ENCODE measurements at places on chromosomes 4 and X. TPM values are rescaled to one million over a fixed set of nuclear protein-coding genes. Genes with fewer than 3 reads are reported as not detected.
A peak's percentile ranks its signal among the peaks of the same experiment; 100 is the strongest.

AMOT gene
- 12.5 TPM for polyA plus RNA-seq

MAP3K15 gene
- polyA plus RNA-seq, result 2.8 TPM

- H3K4me3 ChIP-seq, result no peak overlapping the region
- H3K27ac ChIP-seq, result no peak overlapping the region
- no peaks in the 10 kb centered on the region for H3K27me3 ChIP-seq
These were observed 220.3 kb downstream of the RELL1 start for GRCh38 chr4:37465845-37466244.

MAGEA6 gene
- polyA plus RNA-seq, result not detected

DNA sequence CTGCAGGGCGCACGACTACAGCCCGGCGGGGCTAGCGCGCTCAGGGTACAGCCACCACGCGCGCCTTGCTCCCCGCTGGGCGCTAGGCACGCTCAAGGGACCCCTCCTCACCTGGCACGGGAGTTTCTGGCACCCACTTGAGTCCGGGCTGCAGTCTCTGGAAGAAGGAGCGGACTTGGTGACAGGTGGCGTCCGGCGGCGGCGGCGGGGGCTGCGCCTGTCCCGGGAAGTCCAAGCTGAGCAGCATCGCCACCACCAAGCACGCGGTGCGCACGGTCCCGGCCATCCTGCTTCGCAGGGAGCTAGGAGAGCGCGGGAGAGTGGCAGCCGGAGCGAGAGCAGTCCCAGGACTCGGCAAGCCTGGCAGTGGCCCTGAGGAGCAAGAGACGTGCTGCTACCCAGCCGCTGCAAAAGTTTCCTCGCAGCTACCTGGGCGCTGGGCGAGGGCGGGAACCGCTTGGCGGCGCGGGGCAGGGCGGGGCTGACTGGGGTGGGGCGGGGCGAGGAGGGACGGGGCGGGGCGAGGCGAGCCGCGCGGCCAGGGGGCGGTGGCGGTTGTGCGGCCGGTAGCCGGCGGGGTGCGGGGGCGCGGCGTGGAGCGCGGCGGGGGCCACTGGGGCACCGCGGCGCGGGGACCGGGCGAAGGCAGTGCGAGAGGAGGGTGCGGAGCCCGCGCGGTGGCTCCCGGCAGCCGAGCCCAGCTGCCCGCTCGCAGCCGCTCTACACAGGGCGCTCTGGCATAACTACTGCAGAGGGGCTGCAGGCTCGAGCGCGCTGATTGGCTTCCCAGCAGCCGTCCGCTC lies at the start of gene GPC3:
Gene GPC3, minus strand, starts transcription at position 431 of the 803 bp plus-strand sequence.
- DNase-seq, result peak; percentile 65
- peak within 1 kb of the TSS; percentile 17 for H3K27ac ChIP-seq
- no peaks in the 10 kb centered on the region for H3K36me3 ChIP-seq
- H3K27me3 ChIP-seq, result peaks cover 7% of the 10 kb centered on the region
- peak within 1 kb of the TSS; percentile 45 for H3K4me3 ChIP-seq
- H3K4me1 ChIP-seq, result no peaks in the 10 kb centered on the region

HTR2C gene
- polyA plus RNA-seq, result 0.76 TPM

GRCh38 chrX:9664224-9664623 lies 101.4 kb downstream of the GPR143 start:
- H3K36me3 ChIP-seq, result no peaks in the 10 kb centered on the region
- no peaks in the 10 kb centered on the region for H3K27me3 ChIP-seq
- H3K4me3 ChIP-seq, result no peak overlapping the region
- peaks cover 11% of the 10 kb centered on the region for H3K4me1 ChIP-seq
- no peak for DNase-seq

GPRASP1 gene
- polyA plus RNA-seq, result 4.2 TPM

HS6ST2 gene
- polyA plus RNA-seq, result 15.5 TPM

GRCh38 chr4:44017422-44017739 lies 431.2 kb downstream of the KCTD8 start:
- no peaks in the 10 kb centered on the region for H3K27me3 ChIP-seq
- no peak overlapping the region for H3K27ac ChIP-seq
- H3K4me3 ChIP-seq, result no peak overlapping the region

- peaks cover 3% of the 10 kb centered on the region for H3K4me1 ChIP-seq
- DNase-seq, result no peak
- H3K36me3 ChIP-seq, result no peaks in the 10 kb centered on the region
- peak overlapping the region; percentile 66 for H3K27ac ChIP-seq
- H3K27me3 ChIP-seq, result no peaks in the 10 kb centered on the region
These were observed 519 bp downstream of the FOXO4 start for GRCh38 chrX:71095981-71096759.

- peaks cover 9% of the 10 kb centered on the region for H3K4me1 ChIP-seq
- no peaks in the 10 kb centered on the region for H3K27me3 ChIP-seq
- no peak for DNase-seq
- peaks cover 10% of the 10 kb centered on the region for H3K36me3 ChIP-seq
- no peak overlapping the region for H3K27ac ChIP-seq
- H3K4me3 ChIP-seq, result no peak overlapping the region
These were observed 31.0 kb downstream of the CLDN2 start for GRCh38 chrX:106951230-106951629.

ZXDA gene
- 2.5 TPM for polyA plus RNA-seq

DNA sequence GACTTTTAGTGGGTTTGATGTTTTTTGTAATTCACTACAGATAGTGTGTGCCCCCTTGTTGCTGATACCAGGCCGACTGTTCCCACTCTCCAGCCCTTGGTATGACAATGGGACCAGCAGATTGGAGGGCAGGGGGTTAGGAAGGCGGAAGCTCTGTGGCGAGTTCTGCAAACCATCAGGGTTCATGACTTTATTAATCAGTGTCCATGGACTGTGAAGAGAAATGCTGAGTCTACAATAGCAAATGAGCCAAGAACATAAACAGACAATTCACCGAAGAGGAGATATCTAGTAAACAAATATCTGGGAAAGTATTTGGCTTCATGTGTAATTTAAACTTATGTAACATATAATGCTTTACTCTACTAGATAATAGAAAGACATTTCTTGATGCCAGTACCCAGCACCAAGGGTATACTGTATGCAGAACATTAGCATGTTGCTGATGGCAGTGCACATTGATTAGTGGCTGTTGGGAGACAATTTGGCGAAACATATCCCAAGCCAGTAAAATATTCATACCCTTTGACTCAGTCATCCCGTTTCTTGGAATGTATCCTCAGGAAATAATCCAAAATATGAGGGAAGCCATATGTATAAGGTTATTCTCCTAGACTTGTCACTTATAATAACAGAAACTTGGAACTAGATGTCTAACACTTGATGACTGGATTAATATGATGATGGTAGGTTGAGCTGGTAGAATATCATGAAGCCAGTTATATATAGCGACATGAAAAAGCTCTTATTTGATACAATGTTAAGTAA lies 169.4 kb downstream of the PTTG2 start:
- H3K4me1 ChIP-seq, result peaks cover 16% of the 10 kb centered on the region
- no peaks in the 10 kb centered on the region for H3K36me3 ChIP-seq
- no peak for DNase-seq
- no peak overlapping the region for H3K27ac ChIP-seq
- H3K4me3 ChIP-seq, result no peak overlapping the region

- no peaks in the 10 kb centered on the region for H3K36me3 ChIP-seq
- H3K4me1 ChIP-seq, result no peaks in the 10 kb centered on the region
- no peak overlapping the region for H3K4me3 ChIP-seq
- no peaks in the 10 kb centered on the region for H3K27me3 ChIP-seq
- no peak overlapping the region for H3K27ac ChIP-seq
- no peak for DNase-seq
These were observed 153.5 kb downstream of the STK32B start for GRCh38 chr4:5204781-5205180.
